Cerebellar nuclear complex (tissue), 1 donor: ENCODE measurements at places on chromosomes 1 and 21.

DNA sequence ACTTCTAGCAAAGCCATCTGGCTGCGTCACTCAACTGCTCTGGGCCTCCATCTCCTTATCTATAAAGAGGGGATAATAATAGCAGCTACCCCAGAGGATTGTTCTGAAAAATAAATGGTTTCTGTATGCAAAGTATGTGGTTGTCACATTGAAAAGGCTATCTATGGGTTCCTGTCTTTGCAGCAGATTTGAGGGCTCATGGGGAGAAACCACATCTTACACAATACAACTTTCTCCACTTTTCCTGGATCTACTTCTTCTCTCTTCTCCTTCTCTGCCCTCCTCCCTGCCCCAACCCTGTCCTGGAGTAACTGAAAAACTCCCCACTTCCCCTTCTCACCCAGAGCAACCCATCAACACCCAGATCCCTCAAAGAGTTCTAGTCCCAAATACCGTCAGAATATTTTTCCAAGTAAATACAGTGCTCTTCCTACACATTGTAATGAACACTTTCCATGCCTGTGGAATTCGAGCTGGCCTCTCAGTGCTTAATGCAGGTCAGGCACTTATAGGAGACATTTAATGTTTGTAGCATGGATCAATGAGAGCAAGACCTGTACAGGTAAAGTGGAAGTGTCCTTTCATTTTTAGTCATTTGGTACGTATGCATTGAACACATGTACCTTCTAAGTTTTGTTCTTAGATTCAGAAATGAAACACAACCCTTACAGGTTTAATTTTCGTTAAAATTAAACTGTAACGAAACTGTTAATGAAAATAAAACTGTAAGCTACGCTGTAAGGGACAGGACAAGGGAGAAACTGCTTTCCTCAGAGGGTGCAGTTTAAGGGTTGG, 131.9 kb downstream of the AK5 start:
- no peak for DNase-seq

DNA sequence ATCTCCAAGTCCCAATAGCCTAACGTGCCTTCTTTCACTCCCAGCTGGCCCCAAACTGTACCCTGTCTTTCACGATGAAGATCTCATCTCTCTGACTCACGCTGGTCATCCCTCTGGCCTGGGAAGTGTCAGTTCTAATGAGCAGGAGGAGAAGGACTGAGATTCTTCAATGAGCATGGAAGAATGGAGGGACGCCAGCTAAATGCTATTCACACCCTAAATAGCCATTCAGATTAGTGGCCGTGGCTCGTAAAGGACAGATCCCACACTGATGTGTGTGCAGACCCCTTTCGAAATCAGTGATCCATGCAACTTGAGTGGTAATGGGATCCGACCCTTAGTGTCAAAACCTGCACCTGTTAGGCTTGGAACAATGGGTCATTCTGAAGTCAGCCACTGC, 75.9 kb upstream of the SMYD2 start:
- no peak for DNase-seq

DNA sequence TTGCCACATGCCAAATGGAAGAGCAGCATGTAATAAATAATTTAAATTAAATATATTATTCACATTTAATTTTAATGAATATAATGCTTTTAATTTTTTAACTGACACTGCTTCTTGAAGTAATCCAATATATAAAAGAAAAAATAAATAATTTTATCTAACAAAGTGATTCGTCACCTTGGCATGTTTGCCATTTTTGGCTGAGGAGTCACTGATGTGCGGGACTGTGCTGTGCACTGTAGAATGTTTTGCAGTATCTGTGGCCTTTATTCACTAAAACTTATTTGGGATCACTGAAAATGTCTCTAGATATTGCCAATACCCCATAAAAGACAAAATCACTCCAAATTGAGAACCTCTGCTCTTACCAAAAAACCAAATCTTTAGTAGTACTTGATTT, 807.8 kb downstream of the BRINP3 start:
- DNase-seq = no peak

DNA sequence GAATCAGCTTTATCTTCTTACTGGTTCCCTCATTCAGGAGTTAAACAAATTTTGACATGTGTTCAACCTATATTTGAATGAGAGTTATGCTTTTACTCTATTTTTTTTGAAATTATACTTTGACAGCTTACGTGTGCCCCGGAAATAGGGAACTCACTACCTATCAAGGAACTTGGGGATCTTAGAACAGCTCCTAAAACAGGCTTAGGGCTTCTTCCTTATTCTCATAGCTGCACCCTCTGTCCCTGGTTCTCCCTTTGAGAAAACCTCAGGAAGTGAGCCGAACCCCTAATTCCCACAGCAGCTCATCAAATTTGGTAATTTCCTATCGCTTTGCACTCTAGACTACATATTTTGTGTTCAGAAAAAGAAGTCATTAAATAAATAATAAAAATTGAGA, 81.2 kb upstream of the RUNX3 start:
- no peak for DNase-seq

DNA sequence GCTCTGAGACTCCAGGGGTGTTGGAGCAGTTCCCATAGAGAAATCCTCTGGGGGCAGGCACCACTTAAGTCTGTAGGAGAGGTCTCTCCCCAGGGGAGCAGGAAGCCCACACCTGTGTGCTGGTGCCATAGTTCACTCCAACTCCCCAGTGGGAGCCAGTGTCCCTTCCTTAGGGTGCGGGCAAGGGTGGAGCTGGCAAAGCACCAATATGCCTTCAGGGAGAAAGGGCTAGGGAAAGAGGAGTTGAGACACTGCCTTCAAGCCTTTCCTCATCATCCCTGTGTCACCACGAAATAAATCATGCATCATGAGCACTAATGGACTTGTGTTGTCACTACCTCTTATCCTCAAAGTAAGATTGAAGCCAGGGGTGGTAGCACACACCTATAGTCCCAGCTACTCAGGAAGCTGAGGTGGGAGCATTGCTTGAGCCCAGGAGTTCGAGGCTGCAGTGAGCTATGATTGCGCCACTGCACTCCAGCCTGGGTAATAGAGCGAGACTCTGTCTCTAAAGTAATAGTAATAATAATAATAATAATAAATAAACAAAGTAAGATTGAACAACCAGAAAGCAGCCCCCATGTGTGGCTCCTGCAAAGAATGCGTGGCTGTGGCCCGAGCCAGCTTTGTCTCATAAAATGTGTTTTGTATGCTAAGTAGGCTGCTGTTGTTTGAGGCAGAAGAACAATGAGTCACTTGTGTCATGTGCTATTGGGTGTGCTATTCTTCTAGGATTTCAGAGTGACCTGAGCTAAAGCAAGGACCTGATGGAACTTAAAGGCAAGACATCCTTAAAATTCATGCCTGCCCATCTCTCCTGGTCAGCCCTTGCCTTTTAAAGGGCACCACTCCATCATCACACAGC, 6.7 kb upstream of the TIE1 start:
- no peak for DNase-seq
